ENCODE measurements at places on chromosomes 11 and 22.

- H3K27ac ChIP-seq = no peak overlapping the region
- H3K4me1 ChIP-seq = peaks cover 3% of the 10 kb centered on the region
These were observed 12.2 kb downstream of the CBL start for GRCh38 chr11:119218141-119218878.

DNA sequence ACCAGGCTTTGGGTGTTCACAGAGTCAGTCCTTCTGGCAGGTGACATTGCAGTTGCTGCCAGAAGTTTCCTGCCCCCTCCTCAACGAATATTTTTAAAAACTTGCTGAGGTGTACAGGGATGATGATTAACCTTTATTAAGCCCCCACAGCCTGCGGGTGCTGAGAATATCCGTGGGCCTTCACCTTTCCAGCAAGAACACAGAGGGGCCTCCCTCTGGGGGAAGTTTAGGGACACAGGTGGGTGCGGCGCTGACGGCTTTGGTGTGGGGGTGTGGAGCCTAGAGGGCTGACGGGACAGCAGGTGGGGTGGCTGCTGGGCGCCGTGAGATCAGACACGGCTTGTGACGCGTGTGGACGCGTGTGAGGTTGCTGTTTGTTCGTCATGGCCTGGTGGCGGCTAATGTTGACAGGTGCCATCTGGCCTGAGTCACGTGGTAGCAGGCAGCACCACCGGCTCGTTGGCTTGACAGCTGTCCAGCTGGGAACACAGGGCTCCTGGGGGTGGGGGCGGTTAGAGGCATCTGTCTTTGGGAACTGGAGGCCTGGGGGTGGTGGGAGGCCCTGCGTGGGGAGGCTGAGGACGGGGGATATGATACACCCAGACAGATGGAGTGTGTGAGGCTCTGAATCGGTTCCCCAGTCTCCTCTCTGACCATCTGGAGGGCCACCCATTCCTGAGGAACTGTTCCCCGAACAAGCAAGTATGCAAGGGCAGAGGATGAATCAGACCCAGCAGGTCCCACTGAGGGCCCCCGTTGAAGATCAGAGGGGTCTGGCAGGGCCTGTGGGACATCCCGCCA is 12.5 kb upstream of the LRRC10B start:
- no peaks in the 10 kb centered on the region for H3K27me3 ChIP-seq
- H3K4me3 ChIP-seq = no peak overlapping the region
- H3K27ac ChIP-seq = no peak overlapping the region
- H3K4me1 ChIP-seq = no peaks in the 10 kb centered on the region
- H3K36me3 ChIP-seq = no peaks in the 10 kb centered on the region
- DNase-seq = no peak

GRCh38 chr22:44940130-44940529 is 69.7 kb downstream of the PHF21B start:
- DNase-seq = no peak
- no peak overlapping the region for H3K4me3 ChIP-seq
- no peaks in the 10 kb centered on the region for H3K36me3 ChIP-seq
- H3K27me3 ChIP-seq = no peaks in the 10 kb centered on the region
- no peak overlapping the region for H3K27ac ChIP-seq

GRCh38 chr11:66904561-66904960 is 47.7 kb downstream of the LRFN4 start:
- DNase-seq = no peak
- H3K4me3 ChIP-seq = no peak overlapping the region
- no peak overlapping the region for H3K27ac ChIP-seq
- H3K36me3 ChIP-seq = no peaks in the 10 kb centered on the region
- H3K4me1 ChIP-seq = no peaks in the 10 kb centered on the region
- no peaks in the 10 kb centered on the region for H3K27me3 ChIP-seq
